ENCODE measurements at places on chromosomes 3 and 15. TPM values are rescaled to one million over a fixed set of nuclear protein-coding genes. Genes with fewer than 3 reads are reported as not detected.

The UBE2Q2 gene
- total RNA-seq, result 28.7 TPM

The UBA7 gene
- 6.0 TPM for total RNA-seq

The RLBP1 gene
- total RNA-seq, result 6.3 TPM

The MAGEL2 gene
- 13.1 TPM for total RNA-seq

DNA sequence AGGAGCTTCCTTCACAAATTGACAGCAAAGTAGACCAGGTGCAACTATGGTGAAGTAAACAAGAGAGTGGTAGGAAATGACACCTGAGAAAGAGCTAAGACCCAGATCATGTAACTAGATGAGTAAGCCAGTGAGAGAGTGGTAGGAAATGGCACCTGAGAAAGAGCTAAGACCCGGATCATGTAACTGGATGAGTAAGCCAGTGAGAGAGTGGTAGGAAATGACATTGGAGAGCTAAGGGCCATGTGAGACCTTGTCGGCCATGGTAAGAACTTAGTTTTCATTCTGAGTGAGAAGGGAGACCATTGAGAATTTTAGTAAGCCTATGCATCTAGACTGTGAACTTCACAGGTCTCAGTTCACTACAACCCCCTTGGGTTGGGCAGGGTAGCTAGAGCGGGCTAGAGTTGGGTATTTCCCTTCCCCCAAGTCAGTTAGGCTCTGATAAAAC, 5.4 kb upstream of the SENP7 start:
- no peak overlapping the region for H3K4me3 ChIP-seq
- DNase-seq, result no peak
- peaks cover 1% of the 10 kb centered on the region for H3K4me1 ChIP-seq
- peaks cover 56% of the 10 kb centered on the region for H3K27me3 ChIP-seq
- no peak overlapping the region for H3K27ac ChIP-seq
- no peaks in the 10 kb centered on the region for H3K36me3 ChIP-seq

GRCh38 chr3:124119056-124119716, 127.3 kb upstream of the ROPN1 start:
- H3K36me3 ChIP-seq, result peaks cover 3% of the 10 kb centered on the region
- H3K4me1 ChIP-seq, result peaks cover 38% of the 10 kb centered on the region
- no peaks in the 10 kb centered on the region for H3K27me3 ChIP-seq
- H3K27ac ChIP-seq, result no peak overlapping the region

- H3K4me1 ChIP-seq, result no peaks in the 10 kb centered on the region
- H3K4me3 ChIP-seq, result no peak overlapping the region
- H3K27ac ChIP-seq, result no peak overlapping the region
- H3K27me3 ChIP-seq, result peaks cover 4% of the 10 kb centered on the region
Measured at GRCh38 chr15:70039917-70040316, 57.8 kb downstream of the TLE3 start.

GRCh38 chr3:18507333-18507732, 82.2 kb upstream of the SATB1 start:
- no peak for DNase-seq
- no peaks in the 10 kb centered on the region for H3K4me1 ChIP-seq
- H3K4me3 ChIP-seq, result no peak overlapping the region
- no peak overlapping the region for H3K27ac ChIP-seq
- H3K27me3 ChIP-seq, result no peaks in the 10 kb centered on the region

GRCh38 chr15:66879531-66880368, 177.7 kb downstream of the SMAD6 start:
- H3K36me3 ChIP-seq, result no peaks in the 10 kb centered on the region
- DNase-seq, result no peak
- no peak overlapping the region for H3K27ac ChIP-seq
- no peaks in the 10 kb centered on the region for H3K27me3 ChIP-seq
- H3K4me3 ChIP-seq, result no peak overlapping the region

DNA sequence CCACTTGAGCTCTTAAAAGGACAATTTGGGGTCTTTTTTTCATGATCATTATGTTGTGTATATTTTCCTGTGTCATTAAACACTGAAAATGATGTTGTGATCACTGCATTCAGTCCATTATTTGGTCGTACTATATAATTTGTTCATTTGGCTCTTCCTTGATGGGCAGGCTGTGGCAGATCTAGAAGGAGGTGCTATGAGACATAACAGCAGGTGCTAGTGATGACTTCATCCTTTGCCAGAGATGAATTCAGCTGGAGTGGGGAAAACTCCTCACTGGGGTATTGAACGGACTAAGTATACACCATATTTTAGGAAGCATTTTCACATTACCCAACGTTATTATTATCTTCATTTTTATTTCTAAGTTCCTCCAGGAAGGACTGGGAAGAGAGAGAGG, 12.0 kb downstream of the CMTM7 start:
- DNase-seq, result no peak
- H3K4me3 ChIP-seq, result peak overlapping the region; percentile 25
- H3K4me1 ChIP-seq, result peaks cover 31% of the 10 kb centered on the region
- no peaks in the 10 kb centered on the region for H3K27me3 ChIP-seq

DNA sequence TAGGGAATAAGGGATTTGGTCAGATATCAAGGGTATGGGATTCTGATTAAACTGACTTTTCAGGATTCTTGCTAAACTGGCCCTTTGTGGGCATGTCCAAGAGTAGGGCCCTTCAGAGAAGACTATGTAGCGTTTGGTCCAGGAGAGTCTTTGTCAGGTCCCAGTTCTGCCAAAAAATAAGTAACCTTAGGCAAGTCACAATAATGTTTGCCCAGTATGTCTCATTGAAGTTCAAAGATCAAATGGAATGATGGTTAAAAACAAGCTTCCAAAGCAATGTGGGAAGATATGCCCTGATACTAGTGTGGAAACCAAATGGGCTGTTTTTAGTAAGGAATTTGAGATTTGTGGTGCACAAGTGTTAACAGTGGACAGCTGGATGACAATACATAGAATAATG, 454.4 kb downstream of the WDR72 start:
- H3K36me3 ChIP-seq, result no peaks in the 10 kb centered on the region
- no peaks in the 10 kb centered on the region for H3K4me1 ChIP-seq
- no peaks in the 10 kb centered on the region for H3K27me3 ChIP-seq
- no peak overlapping the region for H3K27ac ChIP-seq
- no peak overlapping the region for H3K4me3 ChIP-seq

DNA sequence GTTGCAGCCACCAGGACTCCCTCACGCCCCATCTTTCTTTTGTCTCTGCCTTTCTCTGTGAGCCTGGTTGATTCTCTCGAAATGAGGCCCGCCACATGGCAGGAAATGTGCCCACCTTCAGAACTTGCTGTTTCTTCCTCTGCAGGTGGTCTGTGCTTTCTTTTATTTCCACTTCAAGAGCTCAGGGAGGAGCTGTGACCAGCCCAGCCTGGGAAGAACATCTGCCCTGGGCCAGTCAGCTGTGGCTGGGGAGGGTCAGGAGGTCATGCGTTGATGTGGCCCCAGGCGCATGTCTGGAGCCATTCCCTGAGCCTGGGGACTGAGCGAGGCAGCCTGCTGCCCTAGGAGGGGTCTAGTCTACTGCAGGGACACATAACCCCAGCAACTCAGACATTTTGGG, 8.0 kb downstream of the FBLN2 start:
- DNase-seq, result no peak
- peak overlapping the region; percentile 85 for H3K27ac ChIP-seq
- no peaks in the 10 kb centered on the region for H3K36me3 ChIP-seq
- no peak overlapping the region for H3K4me3 ChIP-seq
- peaks cover 22% of the 10 kb centered on the region for H3K4me1 ChIP-seq

- H3K4me3 ChIP-seq, result no peak overlapping the region
- peaks cover 35% of the 10 kb centered on the region for H3K4me1 ChIP-seq
- DNase-seq, result no peak
- no peaks in the 10 kb centered on the region for H3K27me3 ChIP-seq
- H3K27ac ChIP-seq, result no peak overlapping the region
Measured at GRCh38 chr15:69755551-69756310, 303.1 kb downstream of the RPLP1 start.

DNA sequence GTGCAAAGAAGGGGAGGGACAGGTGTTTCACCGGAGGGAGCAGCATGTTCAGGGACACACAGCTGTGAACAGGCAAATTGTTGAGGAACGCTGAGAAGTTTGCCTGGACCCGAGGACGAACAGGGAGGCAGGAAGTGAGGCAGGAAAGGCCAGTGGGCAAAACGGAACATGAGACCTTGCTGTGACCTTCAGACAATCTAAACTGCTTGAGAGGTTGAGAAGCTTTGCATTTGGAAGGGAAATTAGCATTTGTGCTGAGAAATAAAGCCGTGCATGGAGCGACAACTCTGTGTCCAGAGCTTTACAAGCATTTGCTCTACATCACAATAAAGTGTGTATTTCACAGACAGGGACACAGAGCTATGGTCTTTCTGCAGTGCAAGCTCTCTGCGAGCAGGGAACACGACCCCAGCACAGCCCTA, 47.9 kb downstream of the CDC25A start:
- H3K36me3 ChIP-seq, result no peaks in the 10 kb centered on the region
- H3K27ac ChIP-seq, result peak overlapping the region; percentile 89
- DNase-seq, result no peak
- H3K4me3 ChIP-seq, result no peak overlapping the region

DNA sequence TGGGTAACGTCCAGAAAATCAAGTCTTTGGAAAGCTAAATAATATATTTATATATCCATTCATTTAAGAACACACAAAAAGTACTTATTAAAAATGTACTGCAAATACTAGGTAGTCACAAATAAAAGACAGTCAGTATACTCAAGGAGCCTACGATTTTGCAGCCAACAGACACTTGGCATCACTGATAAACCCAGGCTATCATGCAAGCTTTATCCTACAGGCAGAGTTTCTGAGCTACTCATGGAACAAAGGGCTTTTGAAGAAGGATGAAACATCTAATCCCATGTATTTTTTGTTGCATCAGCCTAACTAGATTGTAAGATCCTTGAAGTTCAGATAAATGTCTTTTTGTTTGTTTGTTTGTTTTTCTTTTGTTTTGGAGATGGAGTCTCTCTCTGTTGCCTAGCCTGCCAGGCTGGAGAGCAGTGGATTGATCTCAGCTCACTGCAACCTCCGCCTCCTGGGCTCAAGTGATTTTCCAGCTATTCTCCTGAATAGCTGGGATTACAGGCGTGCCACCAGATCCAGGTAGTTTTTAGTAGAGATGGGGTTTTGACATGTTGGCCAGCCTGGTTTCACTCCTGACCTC, 319.4 kb upstream of the MDFIC2 start:
- peaks cover 3% of the 10 kb centered on the region for H3K27me3 ChIP-seq
- H3K27ac ChIP-seq, result no peak overlapping the region
- no peak for DNase-seq
- H3K36me3 ChIP-seq, result no peaks in the 10 kb centered on the region

DNA sequence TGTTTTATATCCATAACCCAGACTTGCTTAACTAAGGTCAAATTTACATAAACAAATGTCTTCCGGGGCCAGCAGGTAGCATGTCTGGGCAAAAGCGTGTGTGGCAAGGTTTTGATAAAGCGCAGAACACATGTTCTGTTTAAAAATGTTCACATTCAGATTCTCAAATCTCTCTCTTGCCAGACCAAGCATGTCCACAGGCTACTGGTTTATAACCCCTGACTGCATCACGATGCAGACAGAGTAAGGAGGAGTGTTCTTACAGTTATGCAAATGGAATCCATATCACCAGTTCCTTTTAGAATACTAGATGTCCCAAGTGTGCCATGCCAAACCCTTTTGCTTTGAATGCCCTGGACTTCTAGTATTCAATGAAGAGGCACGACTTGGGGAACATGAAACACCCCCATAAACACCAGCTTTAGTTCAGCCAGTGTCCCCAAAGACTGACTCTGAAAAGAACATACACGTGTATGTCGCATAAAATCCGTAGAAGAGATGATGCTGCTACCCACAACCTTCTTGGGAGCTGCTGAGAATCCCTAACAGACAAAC, 412.0 kb downstream of the CNTN4 start:
- H3K27ac ChIP-seq, result no peak overlapping the region
- no peak overlapping the region for H3K4me3 ChIP-seq
- DNase-seq, result no peak
- peaks cover 38% of the 10 kb centered on the region for H3K4me1 ChIP-seq
- H3K36me3 ChIP-seq, result no peaks in the 10 kb centered on the region
- no peaks in the 10 kb centered on the region for H3K27me3 ChIP-seq

DNA sequence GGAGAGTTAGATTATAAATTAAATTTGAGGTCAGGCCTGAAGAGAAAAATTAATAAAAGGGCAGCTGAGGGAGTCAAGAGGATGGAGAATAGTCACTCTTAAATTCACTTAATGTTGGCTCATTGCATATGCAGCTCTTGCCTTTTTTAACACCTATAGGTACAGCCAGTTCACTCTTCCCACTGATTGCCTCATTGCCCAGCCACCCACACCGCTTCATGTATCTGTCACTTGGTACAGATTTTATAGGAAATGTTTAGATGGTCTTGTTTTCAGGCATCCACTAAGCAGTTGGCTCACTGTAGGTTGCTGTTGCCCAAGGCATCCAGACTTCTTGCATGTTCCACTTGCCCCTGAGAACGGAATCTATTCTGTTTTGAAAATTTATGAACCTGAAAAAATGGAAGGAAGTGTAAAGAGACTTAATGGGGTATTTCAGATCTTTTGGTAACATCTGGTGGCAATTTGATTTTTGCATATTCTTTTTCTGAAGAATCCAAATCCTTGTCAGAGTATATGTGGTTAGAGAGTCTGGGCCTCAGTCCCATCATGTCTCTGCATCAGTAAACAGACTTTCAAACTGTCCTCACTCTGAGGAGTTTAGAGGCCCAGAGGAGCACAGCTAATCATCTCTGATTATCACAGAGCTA, 151.9 kb downstream of the RBPMS2 start:
- no peak overlapping the region for H3K27ac ChIP-seq
- H3K4me3 ChIP-seq, result no peak overlapping the region
- DNase-seq, result no peak
- H3K27me3 ChIP-seq, result no peaks in the 10 kb centered on the region
- H3K4me1 ChIP-seq, result peaks cover 20% of the 10 kb centered on the region

DNA sequence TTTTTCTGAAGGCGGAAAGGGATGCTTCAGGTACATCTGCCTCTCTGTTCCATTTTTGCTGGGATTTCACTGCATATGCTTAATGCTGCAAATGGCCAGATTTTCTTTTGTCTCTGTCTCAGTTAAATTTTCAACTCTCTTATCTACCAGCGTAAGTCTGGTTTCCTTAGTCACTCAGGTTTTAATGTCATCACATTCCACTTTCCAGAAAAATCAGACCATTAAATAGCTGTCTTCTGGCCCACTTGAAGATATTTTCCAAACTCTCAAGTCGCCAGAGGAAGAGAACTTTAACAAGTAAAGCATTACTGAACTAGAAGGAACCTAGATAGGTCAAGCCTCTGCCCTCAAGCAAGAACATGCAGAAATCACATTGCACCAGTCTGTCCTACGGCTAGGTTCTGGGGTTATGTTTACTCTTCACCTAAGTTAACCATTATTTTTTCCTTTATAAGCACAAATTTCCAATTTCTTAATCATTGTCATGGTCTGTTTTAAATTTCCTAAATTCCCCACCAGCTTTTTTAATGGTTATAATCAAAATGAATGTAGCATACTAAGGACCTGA, 26.5 kb downstream of the AVEN start:
- no peaks in the 10 kb centered on the region for H3K27me3 ChIP-seq
- peaks cover 6% of the 10 kb centered on the region for H3K36me3 ChIP-seq
- H3K27ac ChIP-seq, result no peak overlapping the region

All from neural crest cell (in vitro differentiated cells).